ENCODE measurements at places on chromosomes 1 and 21.

DNA sequence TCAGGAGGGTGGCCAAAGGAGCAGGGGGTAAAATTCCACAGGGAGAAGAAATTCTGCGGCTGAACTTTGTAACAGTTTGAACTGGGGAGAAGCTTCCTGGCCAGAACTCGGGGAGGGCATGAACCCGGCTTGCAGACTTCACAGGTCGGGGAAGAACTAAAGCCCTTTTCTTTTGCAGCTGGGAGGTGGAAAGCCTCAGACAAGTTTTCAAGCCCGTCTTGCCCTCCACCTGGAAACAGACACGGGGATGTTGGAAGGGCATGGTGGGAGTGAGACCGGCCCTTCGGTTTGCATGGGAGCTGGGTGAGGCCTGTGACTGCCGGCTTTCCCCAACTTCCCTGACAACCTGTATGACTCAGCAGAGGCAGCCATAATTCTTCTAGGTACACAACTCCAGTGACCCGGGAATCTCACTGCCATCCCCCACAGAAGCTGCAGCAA is 11.3 kb downstream of the THEM4 start:
- no peak for DNase-seq

DNA sequence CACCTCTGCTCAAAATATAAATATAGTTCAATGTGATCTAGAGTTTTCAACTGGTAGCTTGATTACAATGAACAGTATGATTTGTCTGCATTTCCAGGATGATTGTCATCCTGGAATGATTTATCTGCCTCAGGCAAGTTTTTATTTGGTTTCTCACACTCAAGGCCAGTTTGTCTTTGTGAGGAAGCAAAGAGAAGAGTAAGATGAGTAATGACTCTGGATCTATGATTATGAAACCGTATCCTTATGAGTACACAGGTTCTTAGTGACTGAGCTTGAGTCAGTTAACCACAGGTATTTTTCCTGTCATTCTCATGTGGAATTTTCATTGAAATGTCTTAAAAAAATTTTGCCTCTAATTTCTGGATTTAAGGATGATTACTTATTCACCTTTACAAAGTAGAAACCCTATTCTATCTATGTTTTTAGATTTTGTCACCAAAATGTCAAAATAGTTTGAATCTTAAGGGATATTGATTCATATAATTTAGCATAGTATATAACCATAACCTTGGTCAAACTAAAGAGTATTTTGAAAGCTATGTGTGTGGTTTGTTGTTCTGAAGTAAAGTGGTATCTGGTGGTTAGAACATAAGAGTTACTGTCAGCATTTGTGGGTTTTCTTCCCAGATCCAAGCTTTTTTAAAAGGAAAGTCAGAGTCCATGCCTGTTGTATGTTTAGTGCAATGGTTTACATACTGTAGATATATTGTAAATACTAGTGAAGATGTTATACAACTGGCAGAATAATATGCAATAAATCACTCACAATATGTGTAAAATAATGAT is 145.0 kb downstream of the RASAL2 start:
- DNase-seq: peak; percentile 98

DNA sequence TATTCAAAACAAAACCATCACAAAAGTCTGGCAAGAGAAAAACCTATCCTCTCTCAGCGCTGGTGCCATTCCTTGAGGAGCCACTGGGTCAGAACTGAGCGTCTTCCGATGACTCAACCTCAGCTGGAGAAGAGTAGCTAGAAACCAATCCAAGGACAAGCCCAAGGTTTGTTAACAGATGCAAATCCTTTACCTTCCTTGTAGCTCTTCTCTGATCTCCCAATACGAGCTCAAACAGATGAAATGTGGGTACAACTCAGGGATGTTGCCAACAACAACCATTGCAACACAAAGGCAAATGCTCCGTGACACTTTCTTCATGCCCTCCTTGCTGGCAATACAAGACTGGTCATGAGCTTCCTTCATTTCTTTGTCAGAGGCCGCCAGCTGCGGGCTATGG is 337.1 kb downstream of the SIPA1L2 start:
- DNase-seq: no peak

- DNase-seq: peak; percentile 85
Measured at GRCh38 chr1:199403531-199404116, 623.9 kb upstream of the NR5A2 start.

- DNase-seq: no peak
Measured at GRCh38 chr1:34547046-34547674, 207.7 kb upstream of the GJB5 start.

GRCh38 chr1:65949230-65949626 is 156.5 kb downstream of the PDE4B start:
- no peak for DNase-seq

- no peak for DNase-seq
Measured at GRCh38 chr1:20785907-20786252, 1.2 kb downstream of the HP1BP3 start.

DNA sequence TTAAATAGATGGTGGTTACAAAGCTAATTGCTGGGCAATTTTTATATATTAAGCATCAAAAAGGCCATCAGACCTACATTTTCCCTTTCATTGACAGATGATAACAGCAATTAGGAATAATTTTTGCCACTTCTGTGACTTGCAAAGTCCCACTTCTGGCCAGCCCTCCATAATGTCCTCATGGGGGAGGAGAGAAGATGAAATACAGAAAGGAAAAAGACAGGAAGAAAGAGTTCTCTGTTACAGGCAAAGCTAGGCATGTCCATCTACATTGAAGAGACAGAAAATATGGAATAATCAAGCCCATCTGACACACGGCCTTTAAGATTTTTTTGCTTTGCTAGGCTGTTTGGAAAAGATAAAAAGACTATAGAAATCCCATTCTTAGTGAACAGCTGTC is 108.0 kb downstream of the ENAH start:
- DNase-seq: no peak

GRCh38 chr1:15148941-15149340 is 4.6 kb upstream of the TMEM51 start:
- no peak for DNase-seq

Data from IMR-90 (cell line).